Muscle of leg (tissue), 16 donors: ENCODE measurements at places on chromosomes 7 and 10.

DNA sequence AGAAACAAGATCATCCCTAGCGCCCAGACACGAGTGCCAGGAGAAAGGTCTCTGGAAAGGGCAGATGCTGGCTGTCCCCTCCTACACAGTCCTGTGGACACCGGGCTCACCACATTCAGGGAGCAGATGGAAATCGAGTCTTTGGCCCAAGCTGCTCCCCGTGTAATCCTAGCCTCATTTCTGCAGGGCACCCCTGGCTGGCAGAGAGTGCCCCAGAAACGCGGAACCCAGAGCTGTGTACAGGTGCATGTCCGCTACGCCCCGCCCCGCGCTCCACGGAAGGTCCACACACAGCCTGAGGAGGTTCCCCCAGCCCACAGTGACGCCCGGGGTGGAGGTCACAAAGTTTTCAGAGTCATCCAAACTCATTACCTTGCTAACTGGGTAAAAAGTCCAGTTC, 202.8 kb downstream of the MAD1L1 start:
- no peak overlapping the region for H3K27ac ChIP-seq
- no peak overlapping the region for H3K4me3 ChIP-seq
- no peaks in the 10 kb centered on the region for H3K27me3 ChIP-seq

DNA sequence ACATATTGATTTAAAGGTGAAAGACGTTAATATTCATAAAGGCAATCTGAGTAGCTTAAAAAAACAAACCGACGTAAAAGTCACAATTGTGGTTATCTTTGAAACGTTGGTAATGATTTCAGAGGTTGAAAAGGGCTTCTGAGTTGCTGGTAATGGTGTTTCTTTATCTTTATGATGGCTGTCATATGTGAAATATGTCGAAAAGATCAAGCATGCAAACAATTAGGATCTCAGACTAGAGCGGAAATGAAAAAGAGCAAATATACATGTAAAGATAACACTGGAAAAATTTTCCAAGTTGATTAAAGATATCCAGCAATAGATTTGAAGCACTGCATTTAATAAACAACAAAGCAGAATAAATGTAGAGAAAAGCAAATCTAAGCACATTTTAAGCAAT, 998.3 kb upstream of the MBL2 start:
- no peak overlapping the region for H3K27ac ChIP-seq
- no peaks in the 10 kb centered on the region for H3K4me1 ChIP-seq
- no peak for DNase-seq
- no peak overlapping the region for H3K4me3 ChIP-seq
- no peaks in the 10 kb centered on the region for H3K36me3 ChIP-seq

DNA sequence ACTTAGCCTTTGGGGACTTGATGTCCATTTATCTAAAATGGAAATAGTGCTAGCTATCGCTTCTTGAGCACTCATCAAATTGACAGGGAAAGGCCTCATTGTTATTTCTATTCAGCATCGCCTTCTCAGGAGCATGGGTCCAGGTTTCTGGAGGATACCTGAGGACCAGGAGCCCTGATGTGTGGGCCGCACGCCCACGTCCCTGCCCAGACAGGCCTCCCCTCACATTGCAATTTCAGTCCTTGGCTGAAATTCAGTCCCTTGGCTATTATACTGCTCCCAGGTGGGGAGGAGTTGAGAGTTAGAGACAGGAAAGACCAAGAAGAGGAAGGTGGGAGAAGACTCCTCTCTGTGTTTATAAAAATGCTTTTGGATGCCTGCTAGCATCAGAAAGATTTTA, 38.9 kb downstream of the GPRIN2 start:
- H3K4me3 ChIP-seq = no peak overlapping the region
- no peaks in the 10 kb centered on the region for H3K27me3 ChIP-seq
- H3K27ac ChIP-seq = no peak overlapping the region

DNA sequence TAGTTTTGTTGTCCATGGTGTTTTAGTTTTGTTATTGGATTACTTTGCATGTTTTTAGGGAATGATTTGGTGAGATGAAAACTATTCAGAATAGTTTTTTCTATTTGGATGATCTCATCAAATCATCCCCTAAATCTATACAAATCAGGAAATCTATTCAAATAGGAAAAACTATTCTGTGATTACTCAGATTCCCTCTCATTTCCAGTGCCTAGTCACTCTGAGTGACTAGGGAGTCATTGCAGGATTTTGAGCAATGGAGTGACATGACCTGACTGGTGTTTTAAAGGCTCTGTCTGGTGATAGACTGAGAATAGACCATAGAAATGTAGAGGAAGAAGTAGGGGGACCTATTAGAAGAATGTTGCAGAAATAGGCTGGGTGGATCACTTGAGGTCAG, 72.4 kb downstream of the TPST1 start:
- no peak overlapping the region for H3K27ac ChIP-seq
- DNase-seq = no peak
- H3K4me1 ChIP-seq = no peaks in the 10 kb centered on the region
- no peaks in the 10 kb centered on the region for H3K27me3 ChIP-seq

DNA sequence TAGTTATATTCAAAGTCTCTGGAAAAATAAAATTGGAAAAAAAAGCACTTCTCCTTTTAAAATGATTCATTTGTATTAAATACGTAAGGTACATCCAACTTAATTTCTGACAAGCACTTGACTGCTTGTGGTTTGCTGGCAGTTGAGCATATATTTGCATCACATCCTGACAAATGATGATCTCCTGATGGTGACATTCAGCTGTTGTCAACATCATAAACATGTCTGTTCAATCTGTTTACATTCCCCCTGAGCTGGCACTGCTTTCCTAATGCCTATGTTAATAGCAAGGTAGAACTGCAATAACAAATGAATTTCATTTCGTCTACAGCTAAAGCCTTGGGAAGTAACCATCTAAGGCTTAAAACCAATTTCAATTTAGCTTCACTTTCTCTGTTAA, 24.4 kb downstream of the TSPAN12 start:
- no peaks in the 10 kb centered on the region for H3K27me3 ChIP-seq
- H3K27ac ChIP-seq = no peak overlapping the region
- no peak for DNase-seq
- H3K36me3 ChIP-seq = peaks cover 13% of the 10 kb centered on the region

DNA sequence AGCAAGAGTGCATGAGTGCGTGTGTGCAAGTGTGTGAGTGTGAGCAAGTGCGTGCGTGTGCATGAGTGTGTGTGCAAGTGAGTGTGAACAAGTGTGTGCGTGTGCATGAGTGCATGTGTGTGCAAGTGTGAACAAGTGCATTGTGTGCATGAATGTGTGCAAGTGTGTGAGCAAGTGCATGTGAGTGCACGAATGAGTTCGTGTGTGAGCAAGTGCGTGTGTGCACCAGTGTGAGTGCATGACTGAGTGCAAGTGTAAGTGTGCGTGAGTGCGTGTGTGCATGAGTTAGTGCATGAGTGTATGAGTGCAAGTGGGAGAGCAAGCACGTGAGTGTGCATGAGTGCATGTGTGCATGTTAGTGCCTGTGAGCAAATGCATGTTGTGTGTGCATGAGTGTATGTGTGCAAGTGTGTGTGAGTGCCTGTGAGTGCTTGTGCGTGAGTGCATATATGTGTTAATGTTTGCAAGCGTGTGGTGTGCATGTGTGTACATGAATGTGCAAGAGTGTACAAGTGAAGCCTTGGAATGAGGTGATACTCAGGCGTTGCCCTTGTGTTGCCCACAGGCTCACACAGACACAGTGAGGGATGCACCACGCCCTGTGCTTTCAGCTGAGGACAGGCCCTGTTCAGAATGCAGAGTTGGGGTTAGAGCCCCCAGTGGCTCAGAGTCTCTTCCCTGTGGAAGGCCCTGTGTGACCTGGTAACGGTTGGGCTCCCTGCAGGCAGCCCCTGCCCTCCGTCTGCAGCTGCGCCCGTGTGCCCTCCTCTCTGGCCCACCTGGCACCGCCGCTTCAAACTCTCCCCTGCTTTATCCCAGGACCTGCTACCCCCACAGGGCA, 97.1 kb downstream of the NKX6-2 start:
- H3K4me1 ChIP-seq = no peaks in the 10 kb centered on the region
- no peak for DNase-seq
- H3K27ac ChIP-seq = no peak overlapping the region
- H3K27me3 ChIP-seq = no peaks in the 10 kb centered on the region
- no peak overlapping the region for H3K4me3 ChIP-seq
- peaks cover 9% of the 10 kb centered on the region for H3K36me3 ChIP-seq

GRCh38 chr10:16611037-16611436, 89.4 kb upstream of the C1QL3 start:
- no peaks in the 10 kb centered on the region for H3K27me3 ChIP-seq
- DNase-seq = peak; percentile 39
- H3K27ac ChIP-seq = no peak overlapping the region
- no peaks in the 10 kb centered on the region for H3K36me3 ChIP-seq
- no peak overlapping the region for H3K4me3 ChIP-seq
- H3K4me1 ChIP-seq = no peaks in the 10 kb centered on the region

DNA sequence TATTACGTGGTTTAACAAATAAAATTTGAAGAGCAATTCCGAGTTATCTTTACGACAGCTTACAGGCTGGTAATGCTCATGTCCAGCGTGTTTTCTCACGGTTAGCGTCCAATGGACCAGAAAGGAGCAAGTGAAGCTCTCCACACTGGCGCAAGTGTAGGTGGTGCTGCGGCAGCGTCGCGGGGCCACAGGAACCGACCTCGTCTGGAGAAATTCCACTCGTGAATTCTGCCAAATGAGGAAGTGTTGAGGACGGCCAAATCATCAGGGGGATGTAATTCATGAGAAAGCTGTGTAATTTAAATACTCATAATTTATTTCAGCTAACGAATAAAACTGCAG, 350 bp upstream of the ZNF37A start:
- no peak overlapping the region for H3K27ac ChIP-seq
- H3K27me3 ChIP-seq = no peaks in the 10 kb centered on the region
- DNase-seq = no peak
- H3K4me1 ChIP-seq = peaks cover 9% of the 10 kb centered on the region
- H3K4me3 ChIP-seq = peak overlapping the region; percentile 87
